Activated gamma-delta T cell (primary cell): ENCODE measurements at places on chromosomes 3 and 15.

GRCh38 chr3:64342940-64343688 lies 117.8 kb upstream of the PRICKLE2 start:
- DNase-seq = no peak

DNA sequence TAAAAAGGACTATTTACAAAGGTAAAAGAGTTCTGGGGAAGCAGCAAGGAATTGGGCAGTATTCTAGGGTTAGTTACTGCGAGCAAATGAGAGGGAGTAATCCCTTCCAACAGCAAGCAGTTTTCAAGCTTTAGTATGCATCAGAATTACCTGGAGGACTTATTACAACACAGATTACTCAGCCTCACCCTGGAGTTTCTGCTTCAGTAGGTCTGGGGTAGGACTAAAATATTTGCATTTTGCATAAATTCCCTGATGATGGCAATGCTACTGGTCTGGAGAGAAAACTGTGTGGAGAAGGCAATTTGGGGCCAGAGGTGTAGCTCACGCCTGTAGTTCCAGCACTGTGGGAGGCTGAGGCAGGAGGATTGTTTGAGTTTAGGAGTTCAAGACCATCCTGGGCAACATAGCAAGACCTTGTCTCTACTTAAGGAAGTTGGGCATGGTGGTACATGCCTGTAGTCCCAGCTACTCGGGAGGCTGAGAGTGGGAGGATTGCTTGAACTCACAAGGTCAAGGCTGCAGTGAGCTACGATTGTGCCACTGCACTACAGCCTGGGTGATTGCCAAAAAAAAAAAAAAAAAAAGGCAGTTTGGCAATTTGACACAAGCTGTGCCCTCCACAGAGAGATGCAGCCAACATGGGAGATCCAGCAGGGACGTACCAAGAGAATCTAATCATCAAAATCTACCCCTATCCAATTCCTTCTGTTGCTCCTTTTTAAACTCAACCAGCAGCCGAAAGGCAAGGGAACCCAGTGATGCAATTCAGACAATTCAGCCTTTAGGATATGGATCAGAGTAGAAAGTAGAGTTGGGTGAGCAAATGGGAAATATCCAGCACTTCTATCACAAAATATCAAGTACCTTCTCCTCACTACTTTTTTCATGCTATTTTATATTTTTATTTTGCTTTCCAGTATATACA lies 27.1 kb upstream of the AP4E1 start:
- DNase-seq = no peak

GRCh38 chr3:127545216-127545615 lies 45.3 kb downstream of the TPRA1 start:
- DNase-seq = no peak

- no peak for DNase-seq
Measured at GRCh38 chr15:33136353-33136752, 58.2 kb downstream of the FMN1 start.

- DNase-seq = no peak
Measured at GRCh38 chr3:68485051-68485450, 447.3 kb downstream of the TAFA4 start.

DNA sequence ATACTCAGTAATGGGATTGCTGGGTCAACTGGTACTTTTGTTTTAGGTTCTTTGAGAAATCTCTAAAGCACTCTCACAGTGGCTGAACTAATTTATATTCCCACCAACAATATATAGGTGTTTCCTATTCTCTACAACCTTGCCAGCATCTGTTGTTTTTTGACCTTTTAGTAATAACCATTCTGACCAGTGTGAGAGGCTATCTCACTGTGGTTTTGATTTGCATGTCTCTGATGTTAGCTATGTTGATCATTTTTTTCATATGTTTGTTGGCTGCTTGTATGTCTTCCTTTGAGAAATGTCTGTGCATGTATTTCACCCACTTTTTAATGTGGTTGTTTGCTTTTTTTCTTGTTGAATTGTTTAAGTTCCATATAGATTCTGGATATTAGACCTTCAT lies 98.2 kb upstream of the DCBLD2 start:
- DNase-seq = no peak

- no peak for DNase-seq
Measured at GRCh38 chr15:66651198-66651597, 50.8 kb upstream of the SMAD6 start.

- no peak for DNase-seq
Measured at GRCh38 chr3:106540743-106541142, 671.9 kb upstream of the CBLB start.

- DNase-seq = no peak
Measured at GRCh38 chr3:22526266-22526837, 676.8 kb upstream of the UBE2E2 start.
